Natural killer cell treated with Interleukin-12 subunit alpha and Interleukin-12 subunit beta and Interleukin-15 and Interleukin-18, amount 100 ng/mL, for 72 hours (primary cell): ENCODE measurements at places on chromosomes 12 and 14. TPM values are rescaled to one million over a fixed set of nuclear protein-coding genes. Genes with fewer than 3 reads are reported as not detected.
A peak's percentile ranks its signal among the peaks of the same experiment; 100 is the strongest.

DNA sequence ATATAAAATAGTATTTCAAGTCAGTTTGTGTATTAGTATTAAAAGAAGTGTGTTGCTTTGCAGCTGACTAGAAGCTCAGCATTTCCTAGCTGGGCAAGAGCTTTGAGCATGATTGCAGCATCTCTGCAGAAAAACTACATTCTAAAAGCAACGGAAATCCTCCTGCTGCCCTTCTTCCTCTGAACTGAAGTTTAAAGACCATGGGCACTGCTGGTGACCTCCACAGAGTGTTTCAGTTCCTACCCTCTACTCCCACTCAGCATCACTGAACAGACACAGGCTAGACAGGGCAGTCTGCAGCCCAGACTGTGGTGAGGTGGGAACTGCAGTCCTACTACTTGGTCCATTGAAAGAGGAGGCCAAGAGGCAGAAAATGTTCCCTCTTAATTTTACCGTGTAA lies 59.0 kb downstream of the FAR2 start:
- no peaks in the 10 kb centered on the region for H3K27me3 ChIP-seq
- no peak overlapping the region for H3K4me3 ChIP-seq
- H3K4me1 ChIP-seq: no peaks in the 10 kb centered on the region
- H3K36me3 ChIP-seq: no peaks in the 10 kb centered on the region
- no peak for DNase-seq

- no peak for DNase-seq
- H3K27ac ChIP-seq: no peak overlapping the region
- peaks cover 5% of the 10 kb centered on the region for H3K27me3 ChIP-seq
Observed at GRCh38 chr14:58796242-58797009, 158.7 kb downstream of the DACT1 start.

DNA sequence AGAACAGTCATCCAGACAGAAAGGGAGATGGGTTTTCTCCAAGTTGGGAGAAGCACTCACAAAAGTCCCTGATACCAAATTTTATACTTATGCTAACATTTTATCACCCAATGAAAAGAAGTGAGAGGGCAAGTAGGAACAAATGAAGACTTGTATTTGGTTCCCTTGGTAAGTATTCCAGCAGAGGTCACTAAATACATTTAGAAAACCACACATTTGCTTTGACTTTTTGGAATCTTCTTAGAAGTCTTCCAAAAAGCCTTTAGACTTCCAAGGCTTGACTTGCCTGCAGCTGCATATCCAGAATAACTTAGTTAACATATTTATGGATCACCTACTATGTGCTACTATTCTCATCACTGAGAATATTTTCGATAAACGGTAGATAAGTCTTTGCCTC lies 3.1 kb upstream of the GYS2 start:
- no peak overlapping the region for H3K27ac ChIP-seq
- H3K4me3 ChIP-seq: no peak overlapping the region
- no peaks in the 10 kb centered on the region for H3K27me3 ChIP-seq
- H3K36me3 ChIP-seq: no peaks in the 10 kb centered on the region
- DNase-seq: no peak
- H3K4me1 ChIP-seq: no peaks in the 10 kb centered on the region

- H3K27ac ChIP-seq: no peak overlapping the region
- H3K27me3 ChIP-seq: peaks cover 40% of the 10 kb centered on the region
- no peak for DNase-seq
- H3K4me3 ChIP-seq: no peak overlapping the region
- H3K4me1 ChIP-seq: no peaks in the 10 kb centered on the region
Observed at GRCh38 chr14:96735526-96735925, 61.7 kb upstream of the VRK1 start.

DNA sequence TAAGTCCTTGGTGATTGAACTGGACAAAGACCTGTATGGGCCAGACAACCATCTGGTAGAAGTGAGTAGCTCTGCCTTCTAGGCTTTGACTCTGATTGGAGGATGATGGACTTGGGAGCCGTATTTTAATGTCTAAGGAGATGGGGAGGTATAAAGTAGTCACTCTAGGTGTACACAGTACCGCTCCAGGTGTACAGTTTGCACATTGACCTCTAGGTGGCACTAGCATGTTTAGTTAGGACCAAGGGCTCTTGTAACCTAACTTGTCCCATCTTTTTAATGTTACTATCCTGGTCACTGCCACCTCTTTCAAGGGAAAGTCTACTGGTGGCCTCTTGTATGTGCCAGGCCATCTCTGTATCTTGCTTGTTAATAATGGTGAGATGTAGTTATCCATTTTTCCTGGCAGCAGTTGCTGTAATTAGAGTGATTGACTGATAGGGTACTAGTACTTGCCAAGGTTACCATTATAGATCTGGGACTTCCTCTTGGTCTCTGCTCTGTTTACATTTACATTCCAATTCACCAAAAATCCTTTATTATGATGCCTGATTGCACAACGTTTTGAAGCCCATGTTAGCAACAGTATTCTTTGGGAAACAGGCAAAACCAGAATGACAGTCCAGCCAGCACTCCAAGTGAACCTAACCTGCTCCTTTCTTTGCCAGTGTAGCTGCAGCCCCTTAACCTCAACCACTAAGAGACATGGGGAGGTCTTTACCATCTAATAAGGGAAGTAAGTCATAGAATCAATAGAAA lies 3.6 kb downstream of the SMARCD1 start:
- H3K36me3 ChIP-seq: peaks cover 4% of the 10 kb centered on the region
- H3K4me1 ChIP-seq: peaks cover 33% of the 10 kb centered on the region
- no peak overlapping the region for H3K4me3 ChIP-seq
- H3K27me3 ChIP-seq: no peaks in the 10 kb centered on the region

GRCh38 chr12:89566615-89567014 lies 40.8 kb upstream of the POC1B start:
- H3K27ac ChIP-seq: no peak overlapping the region
- H3K4me1 ChIP-seq: no peaks in the 10 kb centered on the region
- no peak overlapping the region for H3K4me3 ChIP-seq
- no peaks in the 10 kb centered on the region for H3K36me3 ChIP-seq
- H3K27me3 ChIP-seq: no peaks in the 10 kb centered on the region

GRCh38 chr14:65287264-65288131 lies 125.0 kb upstream of the FUT8 start:
- no peak for DNase-seq
- H3K27me3 ChIP-seq: no peaks in the 10 kb centered on the region
- peak overlapping the region; percentile 82 for H3K4me3 ChIP-seq
- H3K36me3 ChIP-seq: peaks cover 4% of the 10 kb centered on the region

DNA sequence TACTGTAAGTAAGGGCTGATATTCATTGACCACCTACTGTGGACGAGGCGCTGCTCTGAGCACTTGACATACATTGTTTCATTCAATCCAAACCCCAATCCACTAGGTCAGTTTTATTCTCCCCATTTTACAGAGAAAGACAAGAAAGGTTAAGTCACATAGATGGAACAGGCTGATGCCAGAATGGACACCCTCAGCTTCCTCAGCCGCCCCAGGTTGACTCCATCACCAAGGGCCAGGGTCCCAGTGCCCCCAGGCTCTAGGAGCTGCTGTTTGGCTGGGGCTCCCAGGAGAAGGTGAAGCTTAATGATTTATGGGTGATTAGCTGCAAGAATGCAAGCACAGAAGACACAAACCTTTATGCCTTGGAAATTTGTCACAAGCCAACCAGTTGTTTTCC lies 671 bp upstream of the AQP2 start:
- H3K36me3 ChIP-seq: no peaks in the 10 kb centered on the region
- no peak overlapping the region for H3K27ac ChIP-seq
- no peak for DNase-seq
- H3K4me3 ChIP-seq: no peak overlapping the region

DNA sequence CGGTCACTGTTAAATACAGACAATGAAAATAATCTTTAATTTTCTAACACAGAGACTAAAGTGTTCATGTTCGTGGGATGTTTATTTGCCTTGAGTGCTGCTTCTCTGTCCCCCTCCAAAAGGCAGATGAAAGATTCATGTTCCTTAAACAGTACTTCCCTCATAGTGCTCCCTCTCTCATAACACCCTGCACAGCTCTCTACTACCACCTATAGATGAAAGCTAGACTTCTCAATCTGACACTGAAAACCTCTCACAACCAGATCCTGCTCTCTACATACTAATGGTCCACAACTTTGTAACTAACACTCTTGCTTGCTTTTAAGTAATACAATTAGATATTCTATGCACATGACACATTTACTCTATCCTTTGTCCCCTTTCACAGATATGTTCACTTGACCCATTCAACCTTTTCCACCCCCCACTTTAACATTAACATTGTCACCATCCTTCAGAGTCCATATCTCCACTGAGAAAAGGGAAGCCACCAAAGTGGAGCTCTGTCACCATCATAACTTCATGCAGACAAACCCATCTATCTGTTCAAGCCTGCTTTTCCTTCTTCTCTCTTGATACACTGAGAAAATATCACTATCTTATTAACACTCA lies 266.4 kb upstream of the USP15 start:
- H3K36me3 ChIP-seq: no peaks in the 10 kb centered on the region
- peaks cover 4% of the 10 kb centered on the region for H3K27me3 ChIP-seq
- H3K4me3 ChIP-seq: no peak overlapping the region
- H3K4me1 ChIP-seq: no peaks in the 10 kb centered on the region
- no peak overlapping the region for H3K27ac ChIP-seq

- H3K4me3 ChIP-seq: no peak overlapping the region
- no peaks in the 10 kb centered on the region for H3K27me3 ChIP-seq
- no peak for DNase-seq
- no peak overlapping the region for H3K27ac ChIP-seq
- no peaks in the 10 kb centered on the region for H3K4me1 ChIP-seq
- no peaks in the 10 kb centered on the region for H3K36me3 ChIP-seq
Observed at GRCh38 chr12:42812871-42813270, 223.3 kb upstream of the PRICKLE1 start.

DNA sequence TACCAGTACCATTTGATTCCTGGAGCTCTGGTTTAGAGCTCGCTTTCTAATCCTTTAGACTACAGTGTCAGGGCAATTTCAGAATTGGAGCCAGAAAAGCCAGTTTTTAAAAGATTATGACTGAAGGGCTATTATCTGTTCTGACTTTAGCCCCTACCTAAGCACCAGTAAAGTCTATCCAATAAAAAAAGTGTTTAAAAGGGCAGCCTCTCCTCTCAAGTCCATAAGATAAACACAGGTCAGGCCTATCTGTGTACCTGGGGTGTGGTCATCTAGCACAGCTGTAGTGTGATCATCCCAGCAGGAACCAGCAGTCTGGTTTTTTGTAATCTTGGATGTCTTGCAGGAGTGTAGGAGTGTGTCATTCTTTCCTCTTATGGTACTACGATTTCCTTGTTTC lies 6.6 kb downstream of the APPL2 start:
- H3K4me3 ChIP-seq: no peak overlapping the region
- no peaks in the 10 kb centered on the region for H3K27me3 ChIP-seq
- DNase-seq: no peak
- peaks cover 7% of the 10 kb centered on the region for H3K36me3 ChIP-seq
- H3K4me1 ChIP-seq: peaks cover 44% of the 10 kb centered on the region

DNA sequence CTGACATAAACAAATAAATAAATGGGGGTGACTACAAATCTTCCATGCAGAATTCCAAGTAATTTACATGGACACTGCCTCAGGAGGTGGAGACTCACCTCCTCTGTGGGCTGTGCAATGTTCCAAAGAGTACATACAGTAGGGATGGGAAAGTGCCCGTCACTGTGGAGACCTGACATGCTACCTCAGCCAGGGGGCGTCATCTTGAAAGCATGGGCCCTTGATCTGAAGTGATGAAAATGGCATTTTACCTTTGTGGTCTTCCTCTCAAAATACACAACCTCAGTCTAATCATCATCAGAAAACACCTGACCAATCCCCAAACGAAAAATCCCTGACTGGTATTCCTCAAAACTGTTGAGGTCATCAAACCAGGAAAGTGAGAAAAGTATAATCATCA lies 48.4 kb downstream of the ANAPC7 start:
- H3K36me3 ChIP-seq: no peaks in the 10 kb centered on the region
- no peak overlapping the region for H3K4me3 ChIP-seq
- peaks cover 7% of the 10 kb centered on the region for H3K27me3 ChIP-seq
- peaks cover 30% of the 10 kb centered on the region for H3K4me1 ChIP-seq
- DNase-seq: no peak

DNA sequence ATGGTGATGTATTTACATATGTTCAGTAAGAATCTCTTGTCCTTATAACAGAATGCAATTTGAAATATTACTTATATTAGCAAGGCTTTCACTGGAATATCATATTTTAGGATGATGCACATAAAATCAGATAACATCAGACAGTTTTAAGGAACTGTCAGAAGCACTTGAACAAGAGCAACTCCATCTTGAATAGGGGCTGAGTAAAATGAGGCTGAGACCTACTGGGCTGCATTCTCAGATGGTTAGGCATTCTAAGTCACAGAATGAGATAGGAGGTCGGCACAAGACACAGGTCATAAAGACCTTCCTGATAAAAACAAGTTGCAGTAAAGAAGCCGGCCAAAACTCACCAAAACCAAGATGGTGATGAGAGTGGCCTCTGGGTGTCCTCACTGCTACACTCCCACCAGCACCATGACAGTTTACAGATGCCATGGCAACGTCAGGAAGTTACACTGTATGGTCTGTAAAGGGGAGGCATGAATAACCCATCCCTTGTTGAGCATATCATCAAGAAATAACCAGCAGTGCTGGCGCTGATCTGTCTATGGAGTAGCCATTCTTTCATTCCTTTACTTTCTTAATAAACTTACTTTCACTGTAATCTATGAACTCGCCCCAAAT lies 27.6 kb upstream of the ETV6 start:
- H3K27me3 ChIP-seq: peaks cover 9% of the 10 kb centered on the region
- no peak overlapping the region for H3K4me3 ChIP-seq
- H3K36me3 ChIP-seq: no peaks in the 10 kb centered on the region
- no peak for DNase-seq

DTX3 gene
- total RNA-seq: 18.4 TPM

HIP1R gene
- 14.8 TPM for total RNA-seq

STXBP6 gene
- total RNA-seq: not detected

GPR132 gene
- 80.9 TPM for total RNA-seq
